ENCODE measurements at places on chromosomes 5 and 9.

DNA sequence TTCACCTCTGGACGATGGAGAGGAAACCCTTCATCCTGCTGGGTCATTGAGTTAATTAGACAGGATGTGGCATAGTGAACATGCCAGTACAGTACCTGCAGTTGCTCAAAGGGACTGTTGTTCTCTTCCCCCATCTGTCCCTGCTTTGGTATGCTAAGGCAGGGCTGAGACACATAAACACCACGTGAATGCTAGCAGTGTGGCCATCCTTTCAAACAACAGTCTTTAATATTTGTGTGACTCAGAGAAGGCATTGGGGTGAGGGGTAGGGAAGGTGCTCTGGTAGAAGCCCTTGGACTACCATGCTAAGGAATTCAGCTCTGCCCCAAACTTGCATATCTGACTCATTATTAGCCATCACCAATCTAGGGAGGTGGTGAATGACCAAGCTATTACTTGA is 180.2 kb upstream of the ZNF618 start:
- ATAC-seq, result no peak

DNA sequence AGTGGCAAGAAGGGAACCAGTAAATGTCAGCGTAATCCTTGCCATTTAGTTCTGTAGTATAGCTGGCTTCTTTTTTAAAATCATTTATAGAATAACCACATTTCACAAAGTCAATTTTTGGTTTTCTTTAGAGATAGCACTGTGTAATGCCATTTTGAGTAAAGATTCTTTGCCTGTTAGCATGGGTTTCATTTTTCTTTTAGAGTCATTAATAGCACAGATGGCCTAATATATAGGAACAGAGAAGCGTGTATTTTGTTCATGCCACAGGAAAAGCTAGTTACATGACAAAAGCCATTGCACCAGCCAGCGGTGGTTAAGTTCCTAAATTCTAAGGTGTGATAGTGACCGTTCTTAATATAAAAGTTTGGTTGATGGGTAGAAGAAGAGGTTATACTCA is 1363.9 kb downstream of the MAT2B start:
- no peak for ATAC-seq

- ATAC-seq, result no peak
These were observed 82.7 kb downstream of the DROSHA start for GRCh38 chr5:31449174-31449573.

DNA sequence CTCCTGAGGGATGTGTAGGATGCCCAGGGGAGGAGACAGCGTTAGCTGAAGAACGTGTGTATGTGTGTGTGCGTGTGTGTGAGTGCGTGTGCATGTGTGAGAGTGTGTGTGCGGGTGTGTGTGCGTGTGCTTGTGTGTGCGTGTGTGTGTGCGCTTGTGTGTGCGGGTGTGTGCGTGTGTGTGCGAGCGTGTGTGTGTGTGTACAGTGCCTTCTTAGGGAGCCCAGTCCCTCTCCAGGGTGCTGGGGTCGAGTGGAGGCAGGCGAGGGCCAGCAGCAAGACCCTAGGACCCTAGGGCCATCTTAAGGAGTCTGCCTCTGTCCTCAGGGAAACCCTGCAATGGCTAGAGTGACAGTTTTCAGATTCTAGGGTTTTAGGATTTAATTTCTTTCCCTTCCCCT is 26.0 kb upstream of the STXBP1 start:
- ATAC-seq, result no peak

GRCh38 chr9:99222416-99223270 is 561 bp downstream of the SEC61B start:
- ATAC-seq, result no peak

DNA sequence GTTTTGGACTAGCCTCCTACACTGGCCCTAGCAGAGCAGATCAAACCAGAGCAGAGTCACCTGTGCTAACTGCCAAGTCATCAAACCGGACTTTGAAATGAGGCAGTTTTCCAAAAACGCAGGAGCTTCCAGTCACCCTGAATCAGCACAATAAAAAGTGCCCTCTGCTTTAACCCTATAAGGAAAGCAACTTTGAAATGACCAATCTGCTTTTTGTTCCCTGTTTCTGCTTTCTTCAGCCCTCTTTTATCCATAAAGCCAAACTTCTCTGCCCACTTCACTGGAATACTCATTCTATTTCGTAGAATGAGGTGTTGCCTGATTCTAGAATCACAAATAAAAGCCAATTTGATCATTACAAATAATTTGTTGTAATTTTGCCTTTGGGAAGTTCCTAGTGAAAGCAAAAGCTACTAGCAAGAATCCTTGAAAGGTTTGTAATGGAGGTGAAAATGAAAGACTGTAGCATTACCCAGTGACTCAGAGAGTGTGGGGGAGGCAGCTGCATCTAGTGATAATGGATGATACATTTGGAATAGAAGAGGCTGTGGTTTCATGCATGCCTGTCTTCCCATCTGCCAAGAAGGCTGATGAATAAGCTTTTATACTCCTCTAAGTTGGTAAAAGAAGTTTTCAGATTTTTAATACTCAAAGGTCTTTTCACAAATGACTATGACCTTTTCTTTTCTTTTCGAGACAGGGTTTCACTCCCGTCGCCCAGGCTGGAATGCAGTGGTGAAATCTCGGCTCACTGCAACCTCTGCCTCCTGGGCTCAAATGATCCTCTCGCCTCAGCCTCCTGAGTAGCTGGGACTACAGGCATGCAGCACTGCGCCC is 14.9 kb downstream of the SPAAR start:
- ATAC-seq, result peak; percentile 78

GRCh38 chr5:108801776-108802175 is 54.1 kb downstream of the FER start:
- no peak for ATAC-seq

GRCh38 chr5:108430931-108431608 is 49.2 kb upstream of the FBXL17 start:
- ATAC-seq, result no peak

DNA sequence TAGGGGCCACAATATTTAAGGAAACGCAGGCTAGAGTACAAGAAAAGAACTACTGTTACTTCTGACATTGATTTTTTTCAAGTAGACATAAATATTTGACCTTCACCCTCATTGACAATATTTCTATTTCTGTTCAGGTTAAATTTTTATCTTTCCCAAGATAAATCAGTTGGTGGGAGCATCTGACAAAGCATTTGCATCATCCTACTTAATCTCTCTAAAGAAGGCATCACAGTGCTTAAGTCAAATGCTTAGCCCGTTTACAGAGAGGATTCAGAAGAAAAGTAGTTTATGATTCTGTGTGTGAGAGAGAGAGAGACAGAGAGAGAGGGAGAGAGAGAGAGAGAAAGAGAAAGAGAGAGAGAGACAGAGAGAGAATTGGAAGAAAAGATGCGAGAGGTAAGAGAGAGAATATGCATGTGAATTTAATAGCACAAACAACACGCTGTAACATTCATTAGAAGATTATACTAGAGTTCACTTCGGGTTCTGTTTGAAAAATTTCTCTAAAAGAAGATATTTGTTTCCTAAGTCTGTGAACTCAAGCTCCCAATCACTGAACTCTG is 1093.3 kb upstream of the CDH6 start:
- ATAC-seq, result no peak

DNA sequence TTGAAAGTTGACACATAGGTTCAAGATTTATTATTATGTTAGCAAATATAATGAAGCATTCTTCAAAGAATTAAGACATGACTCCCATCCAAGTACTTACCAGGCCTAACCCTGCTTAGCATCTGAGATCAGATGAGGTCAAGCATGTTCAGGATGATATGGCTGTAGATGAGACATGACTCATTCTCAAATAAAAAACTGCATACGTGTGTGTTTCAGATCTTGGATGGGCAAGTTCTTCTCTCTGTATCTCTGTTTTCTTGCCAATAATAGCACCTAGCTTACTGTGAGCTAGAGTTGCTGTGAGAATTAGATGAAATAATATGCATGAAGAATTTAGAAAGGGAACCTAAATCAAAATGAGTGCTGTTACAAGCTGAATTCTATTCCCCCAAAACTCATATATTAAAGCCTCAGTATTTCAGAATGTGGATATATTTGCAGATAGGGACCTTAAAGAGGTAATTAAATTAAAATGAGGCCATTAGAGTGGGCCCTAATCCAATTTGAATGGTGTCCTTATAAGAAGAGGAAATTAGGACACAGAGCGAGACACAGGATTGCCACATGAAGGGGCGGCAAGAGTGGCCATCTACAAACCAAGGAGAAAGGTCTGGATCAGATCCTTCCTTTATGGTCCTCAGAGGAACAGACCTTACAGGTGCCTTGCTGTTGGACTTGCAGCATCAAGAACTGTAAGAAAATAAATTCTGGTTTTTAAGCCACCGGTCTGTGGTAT is 146.2 kb downstream of the MARCHF11 start:
- no peak for ATAC-seq

GRCh38 chr9:91155181-91155580 is 206.5 kb downstream of the AUH start:
- ATAC-seq, result no peak

- no peak for ATAC-seq
These were observed 280.6 kb upstream of the PIK3R1 start for GRCh38 chr5:67934976-67935375.

DNA sequence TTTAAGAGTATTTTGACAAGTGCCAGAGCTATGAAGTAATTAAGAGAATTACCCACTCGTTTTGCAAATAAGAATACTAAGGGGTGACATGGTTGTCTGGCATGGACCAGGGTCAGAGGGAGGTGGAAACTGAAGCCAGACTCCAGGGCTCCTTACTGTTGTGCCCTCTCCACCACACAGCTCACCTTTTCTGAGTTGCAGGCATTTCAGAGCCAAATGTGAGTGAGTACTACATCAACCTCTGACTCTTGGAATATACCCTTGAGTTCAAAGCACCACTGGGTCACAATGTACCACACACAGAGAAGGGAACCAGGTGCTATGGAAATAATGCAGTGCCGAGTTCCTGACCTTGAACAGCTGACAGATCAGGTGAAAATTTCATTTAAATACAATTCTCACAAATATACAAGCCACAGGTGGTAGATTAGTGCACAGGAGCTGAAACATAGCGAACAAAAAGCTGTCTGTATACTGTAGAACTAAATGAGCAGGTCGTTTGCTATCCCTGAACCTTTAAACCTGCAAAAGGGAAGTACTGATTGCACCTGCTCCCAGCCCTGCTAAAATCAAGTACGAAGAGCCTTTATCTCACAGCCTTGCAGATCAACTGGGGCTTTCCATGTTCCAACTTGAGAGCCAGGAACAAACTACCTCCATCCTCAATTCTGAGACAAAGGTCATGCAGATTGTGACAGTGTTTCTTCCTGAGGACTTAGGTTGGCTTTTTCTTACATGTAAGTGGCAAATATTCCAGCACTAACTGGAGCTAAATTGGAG is 57.0 kb downstream of the GOLM1 start:
- ATAC-seq, result no peak

DNA sequence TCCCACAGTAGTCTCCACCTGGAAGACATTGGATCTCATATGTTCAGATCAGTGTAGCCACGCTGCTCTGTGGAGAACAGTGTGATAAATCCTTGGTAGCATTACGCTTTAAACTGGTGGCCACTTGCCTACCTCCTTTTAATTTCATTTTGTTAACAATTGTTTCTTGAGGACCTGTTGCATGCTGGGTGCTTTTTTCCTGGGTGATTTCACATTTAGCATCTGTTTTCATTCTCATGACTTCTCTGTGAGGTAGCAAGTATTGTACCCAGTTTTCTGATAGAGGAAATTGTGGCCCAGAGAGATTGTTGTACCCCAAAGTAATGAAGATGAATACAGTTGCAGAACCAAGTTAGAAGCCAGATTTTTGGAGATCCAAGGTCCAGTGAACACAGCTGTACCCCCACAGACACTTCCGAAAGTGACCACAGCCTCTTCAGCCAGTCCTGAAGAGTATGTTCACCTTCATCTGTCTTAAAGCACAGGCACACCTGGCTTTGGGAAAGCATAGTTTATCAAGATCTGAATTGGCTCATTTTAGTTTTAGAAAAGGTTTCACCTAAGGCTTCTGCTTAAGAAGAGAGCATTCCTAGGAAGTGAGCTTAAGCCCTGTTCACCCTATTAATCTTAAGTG is 75.2 kb downstream of the F2RL2 start:
- no peak for ATAC-seq

DNA sequence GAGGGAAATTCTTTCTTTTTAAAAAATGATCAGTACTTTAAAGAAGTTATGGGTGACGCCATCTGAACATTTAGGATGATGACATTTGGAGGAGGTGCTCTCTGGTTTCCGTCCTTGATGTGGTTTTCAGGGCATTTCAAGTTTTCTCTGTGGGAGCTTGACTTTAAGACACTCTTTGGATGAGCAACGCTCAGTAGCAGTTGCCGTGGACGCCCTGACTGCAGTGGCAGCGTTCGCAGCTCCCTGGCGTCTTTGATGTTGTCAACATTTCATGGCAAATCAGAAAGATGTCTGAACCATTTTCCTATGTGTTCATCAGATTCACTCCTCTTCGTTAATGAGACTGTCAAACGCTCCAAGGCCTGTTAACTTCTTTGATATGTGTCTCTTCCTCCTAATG is 86.1 kb downstream of the ZNF354C start:
- no peak for ATAC-seq

DNA sequence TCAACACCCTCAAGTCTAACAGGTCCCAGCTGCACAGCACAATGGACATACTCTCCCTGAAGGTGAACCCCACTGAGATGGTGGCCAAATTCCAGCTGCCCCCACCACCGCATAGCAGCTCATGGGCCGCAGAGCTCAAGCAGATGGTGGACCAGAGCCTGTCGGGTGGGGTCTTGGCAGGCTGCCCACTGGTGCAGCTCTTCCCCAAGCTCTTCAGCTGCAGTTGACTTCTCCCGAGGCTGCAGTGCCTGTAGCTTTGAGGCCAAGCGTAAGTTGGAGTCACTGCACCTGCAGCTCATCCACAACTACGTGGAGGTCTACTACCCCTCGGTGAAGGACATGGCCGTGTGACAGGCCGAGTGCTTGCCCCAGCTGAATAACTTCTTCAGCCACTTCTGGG is 56.6 kb upstream of the SPTLC1 start:
- no peak for ATAC-seq

DNA sequence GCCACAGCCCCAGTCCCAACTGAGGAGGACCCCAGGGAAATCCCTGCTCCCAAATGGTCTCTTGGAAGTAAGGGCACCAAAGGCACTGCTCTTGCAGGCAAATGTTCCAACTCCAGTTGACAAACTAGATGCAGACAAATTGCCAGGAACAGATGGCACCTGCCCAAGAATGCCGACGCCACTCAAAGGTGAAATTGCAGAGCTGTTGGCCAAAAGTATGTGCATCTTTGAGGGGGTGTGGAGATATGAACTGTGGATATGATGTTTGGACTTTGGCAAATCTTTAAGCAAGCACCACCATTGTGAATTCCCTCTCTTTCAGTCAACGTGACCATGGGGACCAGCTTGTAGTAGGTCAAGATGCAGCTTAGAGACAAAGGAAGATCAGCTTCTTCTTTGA is 12.0 kb upstream of the CPLX2 start:
- ATAC-seq, result no peak

GRCh38 chr5:1934056-1934394 is 51.3 kb upstream of the IRX4 start:
- no peak for ATAC-seq

DNA sequence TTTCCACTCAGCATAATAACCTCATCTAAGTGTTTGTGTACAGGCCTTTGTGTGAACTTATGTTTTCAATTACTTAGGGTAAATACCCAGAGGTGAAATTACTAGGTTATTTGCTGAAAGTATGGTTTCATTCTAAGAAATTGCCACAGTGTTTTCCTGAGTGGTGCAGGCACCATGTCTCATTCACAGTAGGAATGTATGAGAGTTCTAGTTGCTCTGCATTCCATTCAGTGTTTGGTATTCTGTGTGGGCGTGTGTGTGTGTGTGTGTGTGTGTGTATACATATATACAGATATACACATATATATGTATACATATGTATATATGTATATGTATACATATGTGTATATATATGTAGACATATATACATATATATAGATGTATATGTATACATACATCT is 8.8 kb upstream of the SVEP1 start:
- ATAC-seq, result no peak
